Pancreas (tissue), 10 donors: ENCODE measurements at places on chromosomes 3 and 15. TPM values are rescaled to one million over a fixed set of nuclear protein-coding genes. Genes with fewer than 3 reads are reported as not detected.

PCLAF gene
- total RNA-seq, result 1.7 TPM

GOLGA8T gene
- 0.71 TPM for total RNA-seq

LIPC gene
- 0.69 TPM for total RNA-seq

HRH1 gene
- 0.67 TPM for total RNA-seq

GPR171 gene
- 0.32 TPM for total RNA-seq

SEC11A gene
- 67.8 TPM for total RNA-seq

HYKK gene
- total RNA-seq, result 2.5 TPM

TMCO5A gene
- total RNA-seq, result not detected

SLC27A2 gene
- total RNA-seq, result 3.3 TPM

ITIH1 gene
- total RNA-seq, result not detected

AMT gene
- 11.5 TPM for total RNA-seq

KCNMB3 gene
- 2.2 TPM for total RNA-seq

STRIT1 gene
- not detected for total RNA-seq
